ENCODE measurements at places on chromosomes 4 and X.

DNA sequence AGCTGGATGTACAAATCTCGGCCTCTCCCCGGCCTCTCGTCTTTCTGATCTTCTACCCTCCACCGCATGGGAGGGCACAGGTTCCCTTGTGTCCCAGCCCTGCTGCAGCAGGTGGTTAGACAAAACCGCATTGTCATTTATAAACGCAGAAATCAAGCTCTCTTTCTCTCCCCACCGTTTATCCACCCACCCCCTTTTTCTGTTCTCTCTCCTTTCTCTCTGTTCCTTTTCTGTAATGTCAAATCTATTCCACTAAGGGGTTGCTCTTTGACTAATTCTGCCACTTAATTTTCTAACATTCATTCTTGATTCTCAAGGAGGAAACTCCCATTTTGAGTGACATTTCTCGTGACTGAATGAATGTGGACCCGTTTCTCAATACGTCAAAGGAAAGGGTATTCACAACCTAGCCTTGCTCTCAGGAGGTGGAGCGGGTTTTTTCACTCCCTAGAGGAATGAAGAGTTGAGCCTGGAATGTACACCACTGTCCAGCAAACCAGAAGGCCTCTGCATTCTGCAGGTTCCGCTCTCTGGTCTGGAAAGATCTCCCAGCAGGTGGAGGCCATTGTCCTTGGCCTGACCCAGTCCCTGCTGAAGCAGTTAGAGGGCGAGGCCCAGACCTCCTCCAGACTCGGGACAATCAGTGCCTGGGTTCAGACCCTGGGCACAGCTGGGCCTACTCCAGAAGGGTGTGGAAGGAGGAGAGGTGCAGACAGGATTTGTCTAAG, 70.9 kb upstream of the ENPP6 start:
- no peak for DNase-seq

GRCh38 chr4:47741200-47741599, 96.7 kb downstream of the CORIN start:
- no peak for DNase-seq

DNA sequence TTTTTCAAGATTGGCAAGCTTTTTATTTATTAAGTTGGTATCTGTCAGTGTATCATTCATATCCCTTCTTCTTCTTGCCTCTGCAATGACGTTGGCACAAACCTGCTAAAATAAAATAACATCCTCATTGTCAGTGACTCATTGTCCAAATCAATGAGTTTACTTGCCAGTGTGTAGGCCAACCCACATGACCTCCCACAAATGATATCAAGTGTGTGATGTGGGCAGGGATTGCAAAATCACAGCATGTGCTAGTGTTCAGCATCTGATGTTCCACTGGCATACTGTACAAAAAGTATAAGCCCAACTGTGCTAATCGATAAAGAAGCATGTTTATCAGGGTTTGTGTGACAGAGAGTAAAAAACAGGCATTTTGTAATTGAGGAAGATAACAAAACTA, 25.5 kb downstream of the GPAT3 start:
- DNase-seq, result no peak

DNA sequence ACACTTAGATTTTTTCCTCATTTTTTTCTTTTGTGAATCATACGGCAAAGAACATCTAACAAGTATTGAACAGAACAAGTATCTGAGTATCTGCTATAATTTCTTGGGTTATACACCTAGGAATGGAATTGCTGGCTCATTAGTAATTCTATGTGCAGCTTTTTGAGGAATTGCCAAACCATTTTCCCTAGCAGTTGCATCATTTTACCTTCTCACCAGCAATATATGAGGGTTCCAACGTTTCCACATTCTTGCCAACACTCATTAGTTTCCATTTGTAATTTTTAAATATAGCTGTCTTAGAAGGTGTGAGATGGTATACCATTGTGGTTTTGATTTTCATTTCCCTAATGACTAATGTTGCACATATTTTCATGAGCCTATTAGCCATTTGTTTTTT, 41.1 kb upstream of the DCAF8L1 start:
- DNase-seq, result no peak
